ENCODE measurements at places on chromosomes 7 and 10.

- DNase-seq = no peak
Observed at GRCh38 chr10:116637830-116638229, 17.1 kb downstream of the PNLIPRP2 start.

DNA sequence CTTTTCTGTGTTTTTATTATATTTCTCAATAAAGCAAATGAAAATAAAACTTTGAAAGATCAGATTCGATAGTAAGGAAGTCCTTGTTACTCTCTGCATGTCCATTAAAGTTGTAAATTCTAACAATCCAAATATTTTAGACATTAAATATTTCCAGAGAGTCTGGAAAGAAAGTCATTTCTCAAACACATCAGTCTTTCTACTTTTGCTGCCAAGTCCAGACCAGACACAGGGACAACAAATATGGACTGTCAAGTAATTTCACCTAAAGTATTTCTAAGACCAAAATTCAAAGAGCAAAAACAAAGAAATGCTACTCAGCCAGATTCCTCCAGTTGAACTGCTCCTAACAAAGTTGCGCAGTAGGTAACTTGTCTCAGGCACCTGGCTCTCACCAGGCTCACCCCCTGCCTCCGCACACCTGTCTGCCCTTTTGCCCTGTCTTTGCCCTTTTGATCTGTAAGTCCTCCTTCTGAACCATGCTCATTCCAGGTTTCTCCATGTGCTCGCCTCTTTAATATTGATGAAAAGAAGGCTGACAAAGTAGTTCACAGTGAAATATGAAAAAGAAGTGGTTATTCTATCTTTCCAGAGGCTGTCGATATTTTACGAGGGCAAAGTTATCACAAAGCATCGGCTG, 300.5 kb downstream of the C7orf25 start:
- no peak for DNase-seq

- no peak for DNase-seq
Observed at GRCh38 chr10:43172645-43173044, 34.4 kb downstream of the CSGALNACT2 start.

DNA sequence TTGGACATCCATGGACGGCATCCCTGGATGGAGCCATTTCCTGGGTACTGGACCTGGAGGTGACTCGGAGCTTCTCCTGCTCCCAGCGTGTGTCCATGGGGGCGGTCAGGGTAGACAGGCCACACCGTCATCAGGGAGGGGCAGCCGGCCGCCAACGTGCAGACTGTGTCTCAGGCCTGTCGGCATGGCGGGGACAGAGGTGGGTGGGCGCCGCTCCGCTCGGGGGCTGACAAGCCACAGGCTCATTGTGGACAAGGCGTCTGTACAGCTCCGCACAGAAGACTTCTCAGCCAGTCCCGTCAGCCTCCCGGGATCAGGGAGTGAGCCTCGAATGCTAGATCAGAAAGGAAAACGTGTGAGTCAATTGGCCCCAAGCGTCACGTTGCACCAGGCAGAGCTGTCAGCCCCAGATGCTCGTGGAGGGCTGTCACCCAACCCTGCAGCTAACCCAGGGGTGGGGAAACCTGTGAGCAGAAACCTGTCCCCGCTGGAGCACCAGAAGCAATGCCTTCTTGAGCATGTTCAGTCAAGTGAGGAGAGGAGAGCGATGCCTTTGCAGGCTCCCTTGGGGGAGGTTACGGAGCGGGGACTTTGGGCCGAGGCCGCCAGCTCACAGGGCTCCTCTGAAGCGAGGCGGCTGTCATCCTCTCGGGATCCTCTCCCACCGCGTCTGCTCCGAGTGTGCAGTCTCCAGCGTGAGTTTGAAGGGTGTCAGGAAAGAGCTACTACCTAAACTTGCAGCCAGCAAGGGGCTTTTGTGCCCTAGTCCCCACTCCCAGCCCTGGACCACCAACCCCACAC, 16.0 kb upstream of the DPYSL4 start:
- DNase-seq = no peak

- no peak for DNase-seq
Observed at GRCh38 chr10:2464483-2464882, 602.9 kb upstream of the PFKP start.

DNA sequence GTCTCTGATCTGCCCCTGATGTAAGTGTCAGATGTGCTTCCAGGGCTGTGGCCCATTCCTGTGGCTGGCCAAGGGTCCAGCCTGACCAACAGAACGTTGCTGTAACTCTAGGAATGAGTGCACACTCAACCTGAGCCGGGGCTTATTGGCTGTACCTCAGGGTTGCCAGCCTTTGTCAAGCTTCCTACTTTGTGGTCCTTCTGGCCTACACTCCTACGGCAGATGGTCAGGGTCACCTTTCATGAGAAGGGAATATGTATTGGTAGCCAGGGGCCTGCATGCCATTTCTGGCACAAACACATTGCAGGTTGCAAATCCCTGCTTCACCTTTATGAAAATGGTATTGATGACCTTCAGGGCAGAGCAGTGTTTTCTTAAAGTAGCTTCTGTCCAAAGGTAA, 64.5 kb downstream of the MTURN start:
- DNase-seq = no peak

- no peak for DNase-seq
Observed at GRCh38 chr10:56633876-56634452, 272.9 kb upstream of the ZWINT start.

- DNase-seq = no peak
Observed at GRCh38 chr7:96320442-96320841, 1.5 kb downstream of the SLC25A13 start.

DNA sequence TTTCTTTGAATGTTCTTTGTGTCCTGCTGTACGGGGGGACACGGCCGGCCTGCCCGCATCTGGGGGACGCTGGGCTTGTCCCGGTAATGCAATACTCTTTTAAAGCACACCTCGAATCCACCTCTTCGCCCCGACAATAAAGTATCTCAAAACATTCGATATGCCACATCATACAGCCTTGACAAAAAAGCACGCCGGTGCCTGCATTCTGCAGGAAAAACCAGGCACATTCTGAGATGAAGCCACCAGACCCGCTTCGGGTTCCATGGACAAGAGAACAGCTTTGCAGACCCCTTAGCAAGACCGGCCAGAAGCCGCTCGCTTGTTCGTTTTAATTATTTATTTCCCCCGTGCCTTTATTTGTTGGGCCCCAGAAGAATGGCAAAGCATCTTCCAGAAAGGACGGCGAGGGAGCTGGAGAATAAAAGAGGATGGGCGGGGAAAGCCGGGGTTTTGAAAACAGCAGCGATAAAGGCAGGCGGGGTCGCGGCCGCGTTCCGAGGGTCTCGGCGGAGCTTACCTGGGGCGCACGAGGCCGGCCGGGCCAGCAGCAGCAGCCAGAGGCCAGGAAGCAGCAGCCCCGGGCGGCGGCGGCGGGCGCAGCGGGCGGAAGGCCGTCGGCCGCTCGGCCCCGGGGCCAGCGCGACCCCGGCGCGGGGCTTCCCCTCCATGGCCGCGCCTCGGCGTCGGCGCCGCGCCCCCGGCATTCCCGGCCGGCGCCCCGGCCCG, 462 bp downstream of the KIAA1549 start:
- DNase-seq = peak; percentile 7

DNA sequence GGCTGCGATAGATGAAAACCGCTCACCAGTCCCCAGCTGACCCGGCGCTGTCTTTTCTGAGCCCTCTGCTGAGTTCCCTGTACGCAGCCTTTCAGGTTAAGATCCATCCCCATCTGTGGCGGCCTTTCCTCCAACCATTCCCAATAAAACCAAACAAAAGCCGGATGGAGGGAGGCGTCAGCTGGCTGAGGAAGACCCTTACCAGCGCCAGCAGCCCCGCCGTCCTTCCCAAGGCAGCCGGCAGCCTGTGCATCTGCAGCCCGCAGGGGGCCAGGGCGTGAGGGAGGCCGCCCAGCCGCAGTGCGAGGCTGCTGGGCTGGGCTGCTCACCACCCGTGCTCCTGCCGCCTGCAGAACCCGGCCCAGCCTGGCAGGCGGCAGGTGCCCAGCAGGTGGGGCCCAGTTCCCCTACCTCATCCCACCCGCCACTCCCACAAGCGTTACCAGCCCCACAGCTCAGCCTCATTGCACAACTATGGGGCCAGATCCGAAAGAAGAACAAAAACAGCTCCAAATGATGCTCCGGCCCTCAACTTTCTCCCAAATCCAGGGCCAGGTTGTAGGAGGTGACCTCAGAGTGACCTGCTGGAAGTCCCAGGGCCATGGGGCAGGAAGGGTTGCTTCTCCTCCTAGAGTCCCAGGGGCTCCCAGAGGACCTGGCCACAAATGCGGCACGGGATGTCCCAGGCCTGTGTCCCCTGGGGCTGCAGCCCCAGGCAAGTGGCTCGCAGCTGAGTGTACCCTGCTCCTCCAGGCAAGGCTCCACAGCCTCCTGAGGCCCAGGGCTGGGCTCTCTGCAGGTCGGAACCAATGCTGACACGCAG, 23.8 kb downstream of the PAPOLB start:
- DNase-seq = no peak

GRCh38 chr7:29255199-29255878, 60.8 kb downstream of the CHN2 start:
- peak; percentile 21 for DNase-seq

DNA sequence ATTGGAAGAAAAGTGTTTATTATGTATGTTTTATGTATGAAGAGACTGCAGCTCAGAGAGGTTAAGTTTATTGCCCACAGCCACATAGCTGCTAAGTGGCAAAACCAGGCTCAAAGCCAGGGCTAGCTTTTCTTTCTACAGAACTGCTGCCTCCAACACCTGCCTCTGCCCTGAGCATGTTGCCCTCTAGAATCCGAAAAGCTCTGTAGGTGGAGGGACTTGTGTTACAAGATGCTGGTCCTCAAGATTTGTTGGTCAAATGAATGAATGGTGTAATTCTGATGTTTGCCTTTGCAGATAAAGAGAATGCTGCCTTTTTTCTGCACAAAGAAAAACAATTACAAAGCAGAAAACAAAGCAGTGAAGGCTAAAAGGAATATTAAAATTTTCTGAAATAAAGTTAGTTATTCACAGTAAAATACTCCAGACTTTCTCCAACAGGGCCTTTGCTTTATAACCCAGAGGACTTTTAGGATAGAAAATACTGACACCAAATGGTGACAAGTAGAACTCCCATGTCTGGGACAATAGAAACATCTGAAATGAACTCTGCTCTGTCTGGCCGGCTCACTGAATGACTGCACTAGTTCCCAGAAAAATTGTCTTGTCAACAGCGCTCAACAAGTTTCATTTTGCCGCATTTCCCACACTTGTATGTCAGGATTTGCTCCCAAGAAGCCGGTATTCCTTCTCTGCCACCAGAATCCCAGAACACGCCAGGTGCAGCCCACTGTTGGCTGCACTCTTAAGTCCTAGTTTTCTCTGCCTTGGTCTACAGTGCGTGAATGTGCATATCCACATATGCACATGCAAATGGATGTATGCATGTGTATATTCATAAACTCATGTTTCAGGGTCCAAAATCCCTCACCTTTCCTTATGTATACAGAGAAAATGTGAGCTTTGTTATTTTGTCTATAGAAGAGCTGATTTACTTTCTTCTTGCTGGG, 11.0 kb upstream of the DNTT start:
- peak; percentile 70 for DNase-seq
